ENCODE measurements at places on chromosomes 7 and 10.

GRCh38 chr7:71145906-71146901 lies 14.3 kb downstream of the GALNT17 start:
- DNase-seq, result no peak

GRCh38 chr10:8766899-8767298 lies 712.4 kb downstream of the GATA3 start:
- no peak for DNase-seq

DNA sequence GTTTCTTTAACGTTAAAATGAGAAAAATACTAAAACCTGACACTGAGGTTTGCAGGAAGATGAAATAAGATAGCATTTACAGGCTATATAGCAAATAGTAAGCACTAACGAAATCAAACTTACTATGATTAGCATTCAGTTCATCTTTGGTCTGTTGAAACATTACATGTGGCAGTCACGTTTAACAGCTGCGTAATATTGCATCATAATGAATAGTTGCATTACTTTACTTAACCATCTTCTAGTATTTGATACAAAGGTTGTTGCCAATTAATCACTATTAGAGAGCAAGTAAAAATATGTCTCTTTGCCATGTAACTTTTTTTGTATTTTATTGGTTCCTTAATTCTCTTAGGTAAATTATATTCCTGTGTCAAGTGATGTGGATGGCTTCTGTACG lies 131.8 kb upstream of the GHITM start:
- DNase-seq, result no peak

- DNase-seq, result no peak
These were observed 241.3 kb upstream of the KMT2E start for GRCh38 chr7:104772405-104773345.

- no peak for DNase-seq
These were observed 113.8 kb upstream of the LANCL2 start for GRCh38 chr7:55251313-55251712.

GRCh38 chr10:126496771-126497545 lies 108.7 kb upstream of the ADAM12 start:
- no peak for DNase-seq

DNA sequence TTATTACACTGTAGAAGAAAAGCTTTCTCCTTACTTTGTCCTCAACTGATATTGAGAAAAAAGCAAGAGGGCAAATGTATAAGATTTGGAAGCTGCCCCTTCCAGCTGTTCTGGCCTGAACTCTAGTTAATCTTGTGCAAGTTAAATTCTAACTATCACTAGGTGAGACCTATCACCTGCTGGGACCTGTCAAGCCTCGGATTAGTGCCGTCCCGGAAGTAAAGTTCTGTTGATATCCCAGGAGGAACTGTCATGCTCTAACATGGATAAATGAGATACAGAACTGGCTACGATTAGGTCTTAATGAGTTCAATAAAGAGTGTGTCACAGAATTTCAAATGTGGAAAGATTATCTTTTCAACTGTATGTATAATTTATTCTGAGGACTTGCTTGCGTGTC lies 1.2 kb upstream of the BPGM start:
- no peak for DNase-seq

- no peak for DNase-seq
These were observed 17.6 kb downstream of the IFIT5 start for GRCh38 chr10:89431977-89432376.

GRCh38 chr10:75098902-75099673 lies 12.4 kb upstream of the SAMD8 start:
- DNase-seq, result no peak

- DNase-seq, result no peak
These were observed 271.2 kb upstream of the IMMP2L start for GRCh38 chr7:111833466-111833865.

DNA sequence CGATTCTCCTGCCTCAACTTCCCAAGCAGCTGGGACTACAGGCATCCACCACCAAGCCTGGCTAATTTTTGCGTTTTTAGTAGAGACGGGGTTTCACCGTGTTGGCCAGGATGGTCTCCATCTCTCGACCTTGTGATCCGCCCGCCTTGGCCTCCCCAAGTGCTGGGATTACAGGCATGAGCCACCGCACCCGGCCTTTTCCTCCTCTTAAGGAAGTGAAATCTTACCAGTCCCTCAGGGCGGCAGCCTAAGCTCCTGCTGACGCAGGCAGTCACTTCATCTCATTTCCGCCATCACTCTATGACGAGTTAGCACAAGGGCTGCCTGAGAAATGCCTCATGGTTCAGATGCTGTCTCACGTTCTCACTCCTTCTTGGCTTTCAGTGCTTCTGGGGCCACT lies 246.0 kb upstream of the SHH start:
- DNase-seq, result no peak

- DNase-seq, result peak; percentile 59
These were observed 13.7 kb upstream of the USP6NL start for GRCh38 chr10:11625019-11625735.
